B cell (primary cell): ENCODE measurements at places on chromosomes 4 and X. TPM values are rescaled to one million over a fixed set of nuclear protein-coding genes. Genes with fewer than 3 reads are reported as not detected.

DNA sequence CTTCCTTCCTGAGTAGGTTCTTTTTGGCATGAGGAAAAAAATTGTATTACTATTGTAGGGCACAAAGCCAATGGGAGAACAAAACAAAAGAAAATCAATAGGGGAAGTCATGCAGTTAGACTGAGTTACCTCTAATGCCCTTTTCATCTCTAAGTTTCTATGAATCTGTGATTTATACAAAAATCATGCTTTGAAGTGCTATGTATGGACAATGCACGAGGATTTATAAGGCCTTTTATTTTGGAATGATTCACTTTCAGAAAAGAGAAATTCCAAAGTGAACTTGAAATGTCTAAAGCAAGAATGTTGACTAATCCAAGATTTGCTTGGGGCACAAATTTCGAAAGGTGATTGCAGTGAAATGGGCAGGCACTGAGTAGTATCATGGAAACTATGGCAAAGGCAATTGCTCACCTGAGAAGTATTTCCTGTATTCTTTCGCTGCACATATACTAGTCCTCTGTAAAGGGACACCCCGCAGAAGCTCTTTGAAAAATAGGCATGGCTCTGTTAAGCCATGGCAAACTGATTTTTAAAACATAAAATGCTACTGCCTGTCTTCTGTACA, 52.8 kb downstream of the ADGRG4 start:
- DNase-seq: no peak

The LEF1 gene
- total RNA-seq: 1.6 and 2.4 TPM in 2 replicates

DNA sequence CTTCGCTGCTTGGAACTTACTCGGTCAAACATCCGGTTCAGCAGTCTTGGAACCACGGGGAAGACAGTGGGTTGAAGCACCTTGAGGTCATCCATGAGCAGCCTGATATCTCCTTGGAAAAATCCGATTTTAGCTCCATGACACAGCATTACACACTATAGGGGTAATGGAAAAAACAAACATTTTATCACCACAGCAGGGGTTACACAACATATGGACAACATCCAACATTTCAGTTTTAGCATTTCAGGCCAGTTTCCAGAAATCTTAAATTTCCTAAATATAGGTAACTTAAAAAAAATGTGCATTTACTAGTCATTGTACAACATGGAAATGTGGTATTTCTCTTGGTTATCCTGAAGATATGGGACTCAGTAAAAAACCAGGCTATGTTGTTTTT, 34.4 kb upstream of the CENPU start:
- no peak for DNase-seq

DNA sequence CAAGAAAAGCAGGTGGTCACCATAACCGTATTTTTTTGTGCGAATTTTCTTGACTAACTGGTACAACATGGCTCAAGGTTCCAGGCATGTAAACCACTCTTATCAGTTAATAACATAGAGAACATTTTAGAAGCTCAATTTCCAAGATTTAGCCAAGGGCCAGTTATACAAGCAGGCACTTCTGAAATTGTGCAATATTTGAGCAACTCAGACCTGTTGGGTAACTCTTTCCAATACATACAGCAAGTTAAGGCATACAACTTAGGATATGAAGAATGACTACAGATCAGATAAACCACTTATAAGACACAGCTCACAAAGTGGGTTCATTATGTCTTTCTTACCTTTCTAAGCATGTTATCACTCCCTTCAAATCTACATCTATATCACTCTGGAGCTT, 43.9 kb downstream of the ZNF280C start:
- DNase-seq: no peak

GRCh38 chr4:84994280-84994679, 27.8 kb upstream of the WDFY3 start:
- DNase-seq: no peak

DNA sequence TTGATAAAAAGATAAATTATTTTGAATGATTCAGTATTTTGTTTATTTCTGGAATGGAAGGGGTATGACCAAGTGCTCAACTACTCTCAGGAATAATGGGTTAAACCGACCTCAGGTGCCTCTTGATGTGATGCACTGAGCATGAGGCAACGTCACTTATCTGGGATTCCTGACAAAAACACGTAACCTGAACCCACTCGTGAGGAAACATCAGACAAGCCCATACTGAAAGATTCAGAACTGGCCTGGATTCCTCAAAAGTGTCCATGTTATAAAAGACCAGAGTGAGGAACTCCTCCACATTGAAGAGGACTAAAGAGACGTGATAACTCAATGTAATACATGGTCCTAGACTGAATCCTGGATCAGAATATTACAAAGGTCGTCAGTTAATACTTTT, 144.0 kb downstream of the FNIP2 start:
- no peak for DNase-seq
